Caki2 (cell line): ENCODE measurements at places on chromosomes 2 and 18. TPM values are rescaled to one million over a fixed set of nuclear protein-coding genes. Genes with fewer than 3 reads are reported as not detected.

MAP2 gene
- total RNA-seq: 50.1 and 82.0 TPM in 2 replicates

DNA sequence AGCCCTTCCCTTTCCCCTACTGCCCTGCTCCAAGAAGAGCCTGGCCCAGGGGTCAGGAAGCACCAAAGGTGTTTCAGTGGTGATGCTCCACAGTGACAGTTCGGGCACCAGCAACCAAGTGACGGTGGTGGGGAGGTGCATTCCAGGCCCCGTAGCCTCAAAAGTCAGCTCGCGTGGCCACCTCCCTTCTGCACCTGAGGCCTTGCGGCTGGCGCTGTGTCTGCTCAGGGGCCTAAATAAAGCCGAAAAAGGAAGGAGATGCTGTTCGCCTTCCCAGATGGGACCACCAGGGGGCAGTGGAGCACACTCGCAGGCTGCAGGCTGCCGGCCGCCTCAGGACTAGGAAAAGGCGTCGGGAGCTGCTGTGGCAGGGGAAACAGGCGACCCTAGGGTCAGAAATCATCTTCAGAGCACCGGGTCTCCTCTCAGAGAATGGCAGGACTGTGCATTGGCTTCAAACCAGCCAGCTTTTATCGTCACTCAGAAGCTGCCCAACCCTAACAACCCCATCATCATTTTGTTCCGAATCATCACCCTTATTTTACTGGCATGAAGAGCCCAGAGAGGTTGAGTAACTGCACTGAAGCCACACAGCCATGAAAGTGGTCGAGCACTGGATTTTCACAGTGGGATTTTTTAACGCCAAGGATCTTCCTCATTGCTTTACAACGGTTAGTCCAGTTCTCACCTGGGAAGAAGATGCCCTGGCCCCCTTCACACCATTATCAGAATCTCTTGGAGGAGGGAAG is 213.0 kb upstream of the CELF4 start:
- DNase-seq: peak; percentile 32

DNA sequence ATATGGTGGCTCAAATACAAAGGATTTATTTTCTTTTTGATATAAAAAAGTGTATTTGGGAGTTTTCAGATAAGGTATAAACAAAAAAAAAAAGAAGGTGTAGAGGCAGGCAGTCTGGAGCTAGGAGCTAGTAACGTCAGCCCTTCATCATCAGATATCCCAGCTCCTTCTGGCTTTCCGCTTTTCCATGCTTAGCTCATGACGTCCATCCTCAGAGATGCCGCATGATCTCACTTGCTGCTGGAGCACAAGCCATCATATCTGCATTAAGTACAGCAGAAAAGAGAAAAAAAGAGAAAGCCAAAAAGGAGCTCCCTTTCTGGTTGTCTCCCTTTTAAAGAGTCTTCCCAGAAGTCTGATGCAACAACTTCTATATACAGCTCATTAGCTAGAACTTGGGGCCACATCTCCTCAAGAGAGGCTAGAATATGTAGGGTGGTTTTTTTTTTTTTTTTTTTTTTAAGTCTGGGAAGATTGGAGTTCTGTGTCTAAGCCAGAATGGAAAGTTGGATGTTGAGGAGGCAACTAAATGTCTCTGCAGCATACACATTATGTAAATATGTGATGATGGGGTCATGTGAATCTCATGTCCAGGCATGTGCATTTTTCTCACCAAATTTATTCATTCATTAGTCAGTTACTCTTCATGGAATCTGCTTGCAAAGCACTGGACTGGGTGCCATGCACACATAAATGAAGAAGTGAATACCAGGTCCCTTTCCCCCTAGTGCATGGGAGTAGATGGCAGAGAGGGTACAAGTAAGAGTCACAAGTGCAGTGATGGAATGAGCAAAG is 52.3 kb downstream of the DDX1 start:
- no peak for DNase-seq

DNA sequence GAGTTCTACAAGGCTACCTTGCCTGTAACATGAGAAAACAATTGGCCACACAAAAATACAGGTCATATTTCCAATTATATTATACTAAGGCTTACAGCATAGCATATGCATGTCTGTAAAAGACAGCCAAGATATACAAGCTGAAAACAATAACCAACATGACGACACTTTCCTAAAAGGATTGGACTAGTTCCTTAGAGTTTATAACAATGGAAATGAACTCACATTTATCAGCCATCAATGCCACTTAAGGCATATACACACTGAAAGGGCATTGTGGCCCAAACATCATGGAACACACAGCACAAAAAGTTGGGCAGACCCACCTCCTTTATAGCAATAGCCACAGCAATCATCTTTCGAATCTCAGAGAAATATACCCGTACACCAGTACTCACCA is 52.0 kb downstream of the SLC40A1 start:
- no peak for DNase-seq

- DNase-seq: peak; percentile 43
Measured at GRCh38 chr2:20040489-20041172, 10.8 kb downstream of the LAPTM4A start.

DNA sequence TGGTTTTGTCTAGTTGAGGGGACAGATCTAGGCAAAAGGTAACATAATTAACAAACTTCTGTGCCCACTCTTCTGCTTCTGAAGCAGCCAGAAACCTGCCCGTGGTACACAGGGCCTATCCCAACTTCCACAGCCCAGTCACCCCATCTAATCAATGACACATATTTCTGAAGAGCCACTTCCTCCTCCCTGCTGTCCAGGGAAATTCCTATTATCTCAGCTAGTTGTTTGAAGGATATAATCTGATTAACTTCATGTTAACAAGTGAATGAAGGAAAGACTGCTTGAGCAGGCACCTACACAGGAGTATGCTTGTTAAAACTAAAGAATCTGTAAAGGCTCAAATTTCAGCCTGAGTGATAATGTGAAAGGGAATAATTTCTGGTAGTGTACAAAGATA is 61.4 kb downstream of the CCDC148 start:
- peak; percentile 12 for DNase-seq

DNA sequence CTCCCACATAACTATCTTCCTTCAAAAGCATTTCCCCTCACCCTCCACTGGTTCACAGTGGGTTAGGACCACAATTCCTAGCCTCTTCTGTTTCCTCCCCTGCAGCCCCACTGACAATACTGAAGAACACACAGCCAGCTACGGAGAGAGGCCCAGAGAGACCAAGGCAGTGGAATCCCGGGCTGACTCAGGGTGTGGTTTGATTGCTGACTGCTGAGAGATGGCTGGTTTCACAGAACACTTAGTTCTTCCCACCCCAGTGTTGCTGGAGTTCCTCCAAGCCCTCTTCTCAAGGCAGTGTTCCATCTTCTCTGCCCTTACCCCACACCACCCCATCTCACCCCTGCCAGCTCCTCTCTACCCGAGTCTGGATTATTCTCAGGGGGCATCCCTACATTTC is 43.3 kb upstream of the ZFP36L2 start:
- DNase-seq: no peak

- DNase-seq: no peak
Measured at GRCh38 chr2:203711399-203711798, 5.0 kb downstream of the CD28 start.

ALPG gene
- not detected in 2 replicates for total RNA-seq

GCKR gene
- 6.0 and 8.9 TPM in 2 replicates for total RNA-seq

CPO gene
- 1.2 TPM in 1 of 2 replicates, not detected in the other for total RNA-seq

DNA sequence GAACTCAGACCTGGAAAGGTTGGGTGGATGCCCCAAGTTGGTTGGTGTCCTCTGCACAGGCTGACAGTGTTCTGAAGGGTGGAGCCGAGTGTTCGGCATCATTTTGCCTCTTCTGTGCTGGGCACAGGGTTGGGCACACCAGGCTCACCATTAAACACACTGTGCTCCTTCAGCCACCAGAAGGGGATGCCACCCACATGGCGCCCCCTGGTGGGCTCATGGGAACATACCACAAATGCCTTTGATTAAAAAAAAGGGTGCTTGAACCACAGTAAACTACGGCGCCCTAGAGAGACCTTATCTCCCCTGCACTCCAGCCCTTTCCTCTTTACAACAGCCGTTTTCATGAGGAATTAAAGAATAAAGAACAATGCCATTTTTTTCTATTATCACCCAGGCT is 89.4 kb downstream of the CELF4 start:
- DNase-seq: no peak

DNA sequence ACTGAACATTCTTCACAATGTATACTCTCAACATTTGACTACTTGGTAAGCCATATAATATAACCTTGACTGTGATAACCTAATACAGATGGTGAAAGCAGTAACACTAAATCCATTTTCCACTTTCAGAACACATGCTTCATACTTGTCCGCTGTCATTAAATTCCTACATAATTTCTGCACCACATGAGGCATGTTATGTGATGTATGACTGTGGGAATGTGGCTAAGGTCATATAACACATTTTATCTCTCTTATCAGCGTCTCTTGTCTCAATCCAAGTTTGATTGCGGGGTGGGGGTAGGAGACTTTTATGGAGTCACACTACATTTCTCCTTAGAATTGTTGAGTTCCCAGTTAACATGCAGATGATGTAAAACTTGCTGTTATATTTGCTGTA is 110.9 kb downstream of the MTCL1 start:
- DNase-seq: no peak

MTCL1 gene
- 55.4 and 59.8 TPM in 2 replicates for total RNA-seq

GRCh38 chr18:5909125-5909524 is 13.8 kb upstream of the TMEM200C start:
- no peak for DNase-seq

DNA sequence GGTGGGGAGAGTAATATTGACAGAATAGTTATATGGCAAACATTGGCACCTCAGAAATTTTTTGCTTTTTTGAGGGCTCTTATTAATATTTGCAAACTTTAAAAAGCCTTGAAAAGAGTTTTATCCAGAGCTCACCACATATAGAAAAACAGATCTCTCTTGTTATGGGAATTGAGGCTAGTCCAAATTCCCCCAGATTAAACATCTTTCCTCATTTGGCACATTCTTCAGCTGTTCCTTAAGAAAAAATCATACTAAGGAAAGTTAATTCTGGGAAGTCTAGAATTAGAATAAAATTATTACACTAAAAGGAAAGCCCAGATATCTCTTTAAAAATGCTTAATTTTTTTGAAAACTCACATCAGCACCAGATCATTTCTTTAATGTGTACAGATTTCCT is 5.6 kb downstream of the TFPI start:
- DNase-seq: no peak

LYG2 gene
- not detected in 2 replicates for total RNA-seq

DNA sequence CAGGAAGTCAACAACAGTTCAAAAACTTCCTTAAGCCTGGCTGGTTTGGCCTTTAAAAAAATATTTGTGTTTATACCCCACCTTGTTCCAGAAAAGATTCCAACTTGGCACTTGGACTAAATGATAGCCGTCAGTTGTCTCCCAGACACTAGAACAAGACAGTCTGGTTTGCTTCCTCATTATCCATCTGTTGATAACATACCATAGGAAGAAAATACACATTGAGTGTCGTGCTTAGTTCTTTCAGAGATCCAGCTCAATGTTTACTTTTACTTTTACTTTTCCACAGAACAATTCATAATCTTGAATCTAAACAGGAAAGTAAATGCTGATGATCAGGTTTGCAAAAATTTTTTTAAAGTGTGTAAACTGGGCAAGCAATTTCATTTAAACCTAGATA is 2.4 kb upstream of the VPS54 start:
- DNase-seq: no peak

DNA sequence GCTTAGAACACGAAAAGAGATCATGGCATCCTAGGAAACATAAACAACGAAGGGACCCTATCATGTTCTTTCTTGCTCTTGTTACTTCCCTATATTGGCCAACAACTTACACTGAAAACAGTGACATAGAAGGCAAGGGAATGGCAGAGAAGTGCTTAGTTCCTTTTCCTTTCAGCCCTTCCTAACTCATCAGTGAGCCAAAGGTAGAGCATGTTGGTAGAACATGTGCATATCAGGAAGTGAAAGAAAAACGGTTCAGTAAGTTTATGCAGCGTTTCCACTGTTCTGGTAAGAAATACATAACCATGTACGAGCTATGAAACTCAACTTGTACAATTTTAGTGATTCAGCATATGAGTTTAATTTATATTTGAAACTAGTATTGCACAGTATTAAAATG is 21.7 kb downstream of the AKAIN1 start:
- DNase-seq: no peak

- no peak for DNase-seq
Measured at GRCh38 chr2:70095720-70096670, 8.7 kb downstream of the PCBP1 start.

FOXI3 gene
- total RNA-seq: not detected in 2 replicates

GRCh38 chr18:10927286-10927992 is 221.9 kb downstream of the PIEZO2 start:
- peak; percentile 55 for DNase-seq

DNA sequence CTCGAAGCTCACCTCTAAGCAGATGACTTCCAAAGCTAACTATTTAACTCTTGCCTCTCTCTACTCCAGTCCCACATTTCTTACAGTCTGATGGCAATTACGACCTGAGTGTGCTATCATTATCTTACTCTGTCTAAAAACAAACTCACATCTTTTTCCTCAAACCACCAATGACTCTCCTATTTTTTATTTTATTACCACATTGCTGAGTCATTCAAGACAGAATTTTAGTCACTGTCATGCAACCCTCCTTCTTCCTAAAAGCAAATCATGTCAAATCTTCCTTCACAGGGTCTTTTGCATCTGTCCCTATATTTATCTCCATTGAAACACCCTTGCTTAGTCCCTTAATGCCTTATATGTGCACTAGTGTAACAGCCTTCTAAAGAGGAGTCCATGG is 34.6 kb upstream of the C2orf15 start:
- DNase-seq: peak; percentile 8

GRCh38 chr2:43201016-43201415 is 25.4 kb downstream of the ZFP36L2 start:
- DNase-seq: no peak

DNA sequence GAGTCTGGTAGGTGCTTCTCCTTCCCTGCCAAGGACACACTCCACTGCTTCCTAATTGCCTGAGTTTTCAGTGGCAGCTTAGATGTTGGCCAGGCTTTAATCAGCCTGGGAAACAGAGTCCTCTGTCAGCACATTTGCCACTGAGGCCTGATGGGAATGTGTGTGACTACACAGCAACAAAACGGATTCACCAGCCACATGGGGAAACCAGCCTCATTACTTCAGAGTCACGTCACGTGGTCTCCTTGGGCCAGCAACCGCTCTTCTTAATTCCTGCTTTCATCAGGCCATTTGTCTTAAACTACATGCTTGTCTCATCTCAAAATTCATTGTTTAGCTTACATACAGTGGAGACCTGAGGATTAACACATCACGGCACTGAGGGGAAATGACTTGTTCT is 93.9 kb upstream of the LTBP1 start:
- DNase-seq: no peak
